ENCODE measurements at places on chromosomes 5 and 9. TPM values are rescaled to one million over a fixed set of nuclear protein-coding genes. Genes with fewer than 3 reads are reported as not detected.
A peak's percentile ranks its signal among the peaks of the same experiment; 100 is the strongest.

DNA sequence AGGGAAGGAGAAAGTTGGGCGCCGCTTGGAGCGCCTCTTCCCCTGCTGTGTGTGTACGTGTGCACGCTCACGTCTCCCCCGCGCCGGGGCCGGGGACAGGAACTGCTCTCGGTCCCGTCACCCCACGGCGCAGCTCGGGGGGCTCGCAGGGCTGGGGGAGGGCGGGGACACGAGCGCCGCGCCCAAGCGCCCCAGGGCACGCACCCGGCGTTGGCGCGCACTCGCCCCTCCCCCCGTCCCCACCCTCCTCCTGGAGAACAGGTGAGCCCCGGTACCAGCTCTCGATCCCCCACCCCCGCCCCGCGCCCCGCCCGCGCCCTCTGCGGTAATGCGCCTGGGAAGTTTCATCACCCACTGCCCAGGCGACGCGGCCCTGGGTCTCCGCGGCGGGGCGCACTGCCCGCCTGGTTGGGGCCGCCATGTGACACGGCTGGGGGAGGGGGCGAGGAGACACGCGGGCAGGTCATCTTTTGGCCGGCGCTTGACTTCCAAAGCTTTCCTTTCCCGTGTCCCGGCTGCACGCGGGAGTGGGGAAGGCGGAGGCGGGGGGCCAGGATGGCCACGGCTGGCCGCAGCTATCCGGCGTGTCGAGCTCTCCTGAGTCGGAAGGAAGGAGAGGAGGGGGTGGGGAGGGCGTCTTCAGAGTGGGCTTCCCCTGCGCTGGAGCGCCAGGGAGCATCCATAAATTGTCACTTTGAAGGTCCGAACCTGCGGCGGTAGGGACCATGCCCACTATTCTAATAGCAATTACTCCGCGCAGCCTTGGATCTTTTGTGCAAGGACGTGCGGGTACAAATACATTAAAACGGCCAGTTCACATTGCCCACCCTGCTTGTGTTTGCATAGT is 1.5 kb upstream of the STC2 start:
- no peak for DNase-seq

DNA sequence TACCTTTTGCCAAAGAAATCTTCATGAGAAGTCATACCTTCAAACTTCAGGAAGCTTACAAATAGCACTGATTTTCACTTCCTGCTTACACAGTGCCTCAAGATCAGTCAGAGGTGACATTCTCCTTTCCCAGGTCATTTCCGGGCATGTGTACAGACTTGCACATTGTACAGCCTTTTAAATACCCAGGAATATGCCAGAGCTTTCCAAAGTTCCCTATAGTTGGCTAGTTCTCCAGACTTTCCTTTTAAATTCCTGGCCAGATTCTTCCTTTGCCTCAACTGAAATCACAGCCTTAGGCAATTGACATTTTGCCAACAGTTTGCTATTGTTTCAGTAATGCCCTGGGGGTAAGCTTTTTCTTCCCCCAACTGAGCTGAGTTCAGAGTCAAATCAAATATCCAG is 47.2 kb downstream of the RFX3 start:
- DNase-seq = peak; percentile 40

GRCh38 chr5:62385816-62386400 is 17.8 kb downstream of the DIMT1 start:
- no peak for DNase-seq

GRCh38 chr9:127970401-127971313 is 10.1 kb downstream of the EEIG1 start:
- no peak for DNase-seq

DNA sequence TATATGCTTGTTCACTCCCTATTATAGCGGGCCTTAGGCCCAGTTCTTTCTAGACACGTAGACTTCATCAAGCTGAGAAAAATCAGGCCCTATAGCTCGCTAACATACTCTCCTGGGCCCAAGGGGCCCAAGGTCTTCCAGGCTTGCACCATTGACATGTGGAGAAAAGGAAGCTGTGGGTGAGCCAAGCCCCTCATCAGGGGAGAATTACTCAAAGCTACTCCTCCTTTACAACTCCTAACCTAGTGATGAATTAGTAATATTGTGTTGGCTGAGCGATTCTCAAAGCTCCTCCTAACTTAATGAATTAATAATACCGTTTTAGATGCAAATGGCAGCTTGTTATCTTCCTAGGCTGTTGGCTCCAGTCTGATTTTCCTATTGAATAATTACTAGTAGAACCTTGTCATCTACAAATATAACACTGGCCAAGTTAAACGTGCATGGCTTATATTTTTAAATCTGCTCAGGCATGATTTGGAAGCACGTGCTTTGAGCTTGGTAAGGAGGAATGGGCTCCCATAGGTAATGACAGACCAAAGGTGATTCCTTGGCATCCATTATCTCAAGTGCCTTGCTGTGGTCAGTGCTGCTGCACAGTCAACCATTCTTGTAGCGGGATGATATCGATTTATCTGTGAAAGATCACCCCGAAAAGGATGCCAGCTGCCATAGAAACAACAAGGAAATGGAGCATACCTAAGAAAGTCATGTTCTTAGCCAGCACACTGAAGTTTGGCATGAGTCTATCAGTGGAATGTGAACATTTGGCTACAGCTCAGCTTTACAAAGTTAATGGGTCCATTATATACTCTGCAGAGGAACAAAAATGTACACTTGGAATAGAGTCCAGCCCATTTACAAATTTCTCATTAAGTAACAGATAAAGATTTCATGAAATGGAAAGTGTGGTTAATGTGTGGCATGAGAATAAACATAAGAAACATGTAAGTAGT is 23.8 kb downstream of the LVRN start:
- DNase-seq = no peak

DNA sequence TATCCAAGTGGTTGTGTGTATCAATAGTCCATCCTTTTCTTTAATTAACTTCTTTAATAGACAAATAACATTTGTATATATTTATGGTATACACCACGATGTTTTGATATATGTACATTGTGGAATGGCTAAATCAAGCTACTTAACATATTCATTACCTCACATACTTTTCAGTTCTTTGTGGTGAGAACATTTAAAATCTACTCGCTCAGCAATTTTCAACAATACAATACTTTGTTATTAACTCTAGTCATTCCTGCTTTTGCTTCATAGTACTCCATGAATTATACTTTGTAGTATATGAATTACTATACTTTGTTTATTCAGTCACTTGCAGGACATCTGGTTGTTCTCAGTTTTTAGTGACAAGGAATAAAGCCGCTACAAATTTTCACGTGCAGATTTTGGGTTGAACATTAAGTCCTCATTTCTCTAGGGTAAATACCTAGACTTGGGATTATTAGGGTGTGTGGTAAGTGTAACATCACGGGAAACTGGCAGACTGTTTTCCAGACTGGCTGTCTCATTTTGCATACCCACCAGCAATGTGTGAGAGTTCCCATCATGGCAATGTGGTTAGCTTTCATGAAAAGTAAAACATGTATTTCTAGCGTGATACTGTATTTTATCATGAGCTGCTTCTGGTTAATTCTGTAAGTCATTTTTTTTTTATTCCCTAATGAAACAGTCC is 354.4 kb upstream of the WWC1 start:
- DNase-seq = no peak

GRCh38 chr9:134234001-134234660 is 69.8 kb upstream of the RNU6ATAC start:
- DNase-seq = no peak

DNA sequence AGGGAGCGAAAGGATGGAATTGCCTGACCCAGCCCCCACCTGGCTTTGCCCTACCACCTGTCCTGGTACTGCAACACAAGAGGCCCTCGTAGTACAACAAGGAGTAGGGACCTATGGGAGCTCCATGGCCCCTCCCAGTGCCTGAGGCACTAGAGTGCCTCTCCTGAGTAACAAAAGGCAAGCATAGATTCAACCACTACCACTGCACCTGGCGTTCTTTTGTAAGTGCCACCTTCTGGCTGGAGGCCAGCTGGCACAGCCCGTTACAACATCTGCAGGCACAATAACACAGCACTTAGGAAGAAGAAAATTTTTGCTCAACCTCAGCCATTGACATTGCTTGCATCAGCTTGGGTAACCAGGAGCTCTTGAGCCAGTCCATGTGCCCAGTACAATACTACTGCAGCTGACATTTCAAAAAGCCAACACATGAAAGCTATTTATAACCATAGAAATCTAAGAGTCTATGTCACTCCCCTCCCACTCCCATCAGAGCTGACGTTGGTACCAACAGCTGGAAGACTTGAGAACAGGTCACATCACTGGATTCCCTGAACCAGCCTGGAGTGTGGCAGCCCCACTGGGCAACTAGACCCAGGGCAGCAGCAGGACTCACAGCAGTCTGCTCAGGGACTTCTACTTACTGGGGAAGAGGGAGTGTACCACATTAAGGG is 17.7 kb upstream of the FAM174A start:
- no peak for DNase-seq

- no peak for DNase-seq
Observed at GRCh38 chr5:168672888-168673287, 93.7 kb upstream of the PANK3 start.

GRCh38 chr9:92328225-92328624 is 2.5 kb downstream of the CENPP start:
- no peak for DNase-seq

DNA sequence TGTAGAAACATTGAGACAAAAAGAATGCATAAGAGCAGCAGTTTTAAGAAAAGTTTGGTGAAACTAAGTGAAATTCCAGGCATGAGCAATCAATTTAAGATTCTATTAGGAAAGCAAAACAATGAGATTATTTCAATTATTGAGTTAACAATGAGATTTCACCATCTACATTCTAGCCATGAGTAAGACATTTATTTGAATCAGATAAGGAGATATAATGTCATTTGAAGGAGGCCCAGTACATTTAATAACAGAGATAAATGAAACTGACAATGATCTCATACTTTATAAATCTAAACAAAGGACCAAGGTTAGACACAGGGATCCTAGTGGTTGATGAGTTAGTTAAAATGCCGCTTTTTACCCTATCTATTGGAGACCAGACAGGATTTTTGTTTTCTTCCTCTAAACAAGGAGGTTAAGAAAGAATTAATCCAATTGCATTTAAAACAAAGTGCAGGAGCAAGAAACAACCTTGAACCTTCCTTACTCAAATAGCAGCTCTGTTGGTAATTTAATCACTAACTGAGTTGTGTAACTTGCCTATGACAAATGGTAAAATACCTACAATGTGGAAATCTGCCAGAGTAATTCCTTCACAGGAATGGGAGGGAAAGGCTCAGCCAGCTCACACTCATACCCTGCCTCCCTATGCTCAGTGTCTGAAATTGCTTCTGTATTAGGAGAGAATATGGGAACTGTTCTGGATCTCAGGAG is 103.5 kb upstream of the NR3C1 start:
- DNase-seq = peak; percentile 94

- no peak for DNase-seq
Observed at GRCh38 chr9:114989600-114990410, 59.4 kb upstream of the TNFSF8 start.

- no peak for DNase-seq
Observed at GRCh38 chr5:161660806-161661205, 24.7 kb upstream of the GABRA6 start.

- DNase-seq = no peak
Observed at GRCh38 chr5:139814191-139814601, 18.6 kb downstream of the PSD2 start.

- no peak for DNase-seq
Observed at GRCh38 chr9:133938086-133938485, 54.0 kb downstream of the VAV2 start.

- DNase-seq = no peak
Observed at GRCh38 chr5:81233080-81233634, at the start of gene CKMT2. CKMT2 (plus strand) TSS chr5:81233322; CDS start chr5:81251133, 17,811 bp downstream.

GRCh38 chr5:112546946-112547592 is 128.0 kb upstream of the EPB41L4A start:
- no peak for DNase-seq

GRCh38 chr5:72511774-72512592 is 4.8 kb upstream of the ZNF366 start:
- DNase-seq = no peak

GRCh38 chr5:172371684-172372083 is 82.6 kb downstream of the SH3PXD2B start:
- DNase-seq = no peak

GRCh38 chr5:107154593-107154992 is 516.1 kb downstream of the EFNA5 start:
- no peak for DNase-seq

- DNase-seq = no peak
Observed at GRCh38 chr9:82342046-82342445, 353.5 kb downstream of the SPATA31D1 start.

DNA sequence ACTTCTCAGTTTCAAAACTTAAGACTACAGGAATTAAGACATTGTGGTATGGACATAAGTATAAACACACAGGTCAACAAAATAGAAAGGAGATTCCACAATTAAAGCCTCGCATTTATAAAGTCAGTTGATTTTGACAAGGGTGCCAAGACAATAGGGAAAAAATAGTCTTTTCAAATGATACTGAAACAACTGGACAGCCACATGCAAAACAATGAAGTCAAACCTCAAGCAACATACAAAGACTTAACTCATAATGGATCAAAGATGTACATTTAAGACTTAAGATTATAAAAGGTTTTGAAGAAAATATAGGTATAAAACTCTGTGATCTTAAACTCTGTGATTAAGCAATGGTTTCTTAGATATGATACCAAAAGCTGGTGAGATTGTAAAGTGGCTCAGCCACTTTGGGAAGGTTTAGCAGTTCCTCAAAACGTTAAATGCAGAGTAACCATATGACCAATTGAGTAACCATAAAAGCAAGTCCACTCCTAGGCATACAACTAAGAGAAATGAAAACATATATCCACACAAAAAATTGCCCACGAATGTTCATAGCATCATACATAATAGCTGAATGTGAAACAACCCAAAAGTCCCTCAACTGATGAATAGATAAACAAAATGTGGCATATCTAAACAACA is 22.0 kb downstream of the HINT1 start:
- no peak for DNase-seq

- no peak for DNase-seq
Observed at GRCh38 chr5:158559643-158560042, 540.1 kb downstream of the EBF1 start.

DNA sequence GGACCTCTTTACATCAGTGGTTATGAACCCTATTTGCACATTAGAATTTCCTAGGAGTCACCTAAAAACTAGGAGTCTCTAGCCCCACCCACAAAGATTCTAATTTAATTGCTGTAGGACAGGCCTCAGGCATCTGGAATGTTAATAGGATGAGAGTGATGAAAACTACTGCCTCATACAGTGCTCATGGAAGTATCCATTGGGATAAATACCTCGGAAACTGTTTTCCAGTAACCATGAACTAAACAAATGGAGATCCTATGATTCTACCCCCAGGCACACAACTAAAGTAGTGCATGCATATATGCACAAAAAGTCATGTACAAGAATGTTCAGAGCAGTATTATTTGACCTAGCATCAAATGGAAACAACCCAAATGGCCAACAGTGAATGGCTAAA is 286.3 kb downstream of the DNAH5 start:
- no peak for DNase-seq

Gene OBP2B
- not detected for total RNA-seq

Gene ECM2
- total RNA-seq = not detected

Gene PCDHGA9
- total RNA-seq = 1.9 TPM

Gene NXNL2
- 3.1 TPM for total RNA-seq

Gene ARL10
- 3.4 TPM for total RNA-seq

Gene SLC34A3
- 0.07 TPM for total RNA-seq

Gene EIF4EBP3
- total RNA-seq = 2.8 TPM

Gene NKD2
- total RNA-seq = not detected

Gene NR3C1
- 14.1 TPM for total RNA-seq

Gene GPR151
- total RNA-seq = not detected

Gene SPOCK1
- 31.4 TPM for total RNA-seq
